ENCODE measurements at places on chromosomes 11 and 22.

DNA sequence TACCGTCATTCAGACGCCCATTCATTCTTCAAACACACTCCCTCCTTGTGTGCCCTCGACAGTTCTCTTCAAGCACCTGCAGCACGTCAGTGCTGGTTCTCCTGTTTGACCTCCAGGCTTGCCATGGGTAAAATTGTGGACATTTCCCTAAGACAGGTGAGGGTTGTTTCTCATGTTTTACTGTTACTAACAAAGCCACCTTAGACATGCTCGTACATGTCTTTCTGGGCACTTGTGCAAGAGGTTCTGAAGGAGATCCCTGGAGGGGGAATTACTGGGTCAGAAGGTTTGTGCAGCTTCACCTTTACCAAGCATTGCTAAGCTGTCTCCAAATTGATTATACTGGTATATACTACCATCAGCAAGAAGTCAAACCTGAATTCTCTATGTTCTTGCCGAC lies 189.7 kb upstream of the TMEM45B start:
- DNase-seq = no peak

GRCh38 chr22:32932176-32932575 lies 126.0 kb downstream of the SYN3 start:
- DNase-seq = no peak

GRCh38 chr11:335779-336658 lies 15.4 kb upstream of the IFITM3 start:
- peak; percentile 34 for DNase-seq

DNA sequence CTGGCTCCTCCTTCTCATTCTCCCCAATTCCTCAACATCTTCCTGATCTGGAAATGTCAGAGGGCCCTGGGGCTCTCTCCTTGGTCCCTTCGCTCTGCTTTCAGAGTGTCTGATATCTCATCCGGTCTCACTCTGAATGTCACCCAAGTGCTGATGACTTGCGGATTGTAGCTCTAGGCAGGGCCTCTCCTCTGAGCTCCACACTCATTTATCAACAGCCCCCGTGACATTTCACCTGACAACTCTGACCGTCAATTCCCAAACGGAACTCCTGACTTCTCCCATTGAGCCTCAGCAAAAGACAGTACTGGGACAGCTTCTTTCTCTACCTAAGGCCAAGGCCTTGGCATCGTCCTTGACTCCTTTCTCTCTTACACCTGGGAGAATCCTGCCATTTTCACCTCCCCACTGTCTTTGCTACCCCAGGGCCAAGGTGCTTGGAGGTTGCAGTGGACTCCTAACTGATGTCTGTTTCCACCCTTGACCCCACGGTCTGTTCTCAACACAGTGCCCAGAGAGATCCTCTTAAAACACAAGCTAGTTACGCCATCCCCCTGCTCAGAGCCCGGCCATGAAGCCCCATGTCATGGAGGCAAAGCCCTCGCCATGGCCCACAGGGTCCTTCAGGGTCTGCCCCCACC lies 57.5 kb upstream of the THY1 start:
- no peak for DNase-seq

DNA sequence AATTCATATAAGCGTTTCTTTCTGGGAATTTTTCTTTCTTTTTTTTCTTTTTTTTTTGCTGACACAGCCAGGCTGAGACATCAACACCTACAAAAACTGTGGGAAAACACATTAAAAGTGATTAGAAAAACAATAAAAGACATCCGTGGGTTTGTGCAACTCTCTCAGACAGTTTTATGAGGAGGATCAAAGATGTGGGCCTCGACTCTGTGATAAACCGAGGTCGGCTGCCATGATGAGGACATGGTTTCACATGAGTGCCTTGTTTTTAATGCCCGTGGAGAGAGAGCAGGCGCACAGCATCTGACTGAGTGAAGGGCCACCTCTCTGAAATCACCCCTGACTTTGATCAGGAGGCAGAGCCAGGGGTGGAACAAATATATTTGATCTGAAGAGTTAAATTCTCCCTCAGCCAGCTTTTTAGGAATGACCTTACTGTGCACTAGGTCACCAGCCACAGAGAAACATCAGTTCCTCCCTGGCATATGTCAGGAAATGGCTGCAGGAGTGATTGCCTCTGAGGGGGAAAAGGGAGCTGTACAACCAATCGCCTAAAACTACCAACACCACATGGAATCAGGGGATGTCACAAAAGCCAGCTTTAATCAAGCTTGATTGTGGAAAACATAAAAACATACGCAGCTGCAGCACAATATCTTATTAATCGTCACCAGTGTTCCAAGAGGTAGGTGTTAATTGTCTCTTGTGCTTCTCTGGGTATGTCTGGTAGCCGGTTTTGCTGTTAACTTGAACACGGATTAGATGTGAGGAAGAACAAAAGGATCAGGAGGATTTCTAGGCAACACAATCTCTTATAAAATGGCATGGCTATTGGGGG lies 164.7 kb downstream of the MAML2 start:
- no peak for DNase-seq

DNA sequence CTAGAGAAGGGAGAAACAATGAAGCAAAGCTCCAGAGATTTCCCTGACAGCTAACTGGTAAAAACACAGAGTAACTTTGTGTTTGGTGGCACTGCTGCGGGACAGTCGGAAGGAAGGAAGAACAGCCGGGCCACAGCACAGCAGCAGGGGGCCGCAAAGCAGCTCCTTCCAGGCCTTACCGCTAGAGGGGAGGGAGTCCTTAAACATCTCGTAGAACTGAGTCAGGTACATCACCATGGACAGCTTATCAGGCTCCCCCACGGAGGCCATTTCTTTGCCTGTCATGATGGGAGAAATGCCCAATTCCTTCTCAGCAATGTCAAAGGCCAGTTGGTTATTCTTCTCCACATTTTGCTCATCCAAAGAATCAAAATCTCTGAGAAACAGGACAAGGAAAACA lies 114.6 kb upstream of the BID start:
- no peak for DNase-seq
